Glutamatergic neuron (in vitro differentiated cells): ENCODE measurements at places on chromosomes 11 and 22.

DNA sequence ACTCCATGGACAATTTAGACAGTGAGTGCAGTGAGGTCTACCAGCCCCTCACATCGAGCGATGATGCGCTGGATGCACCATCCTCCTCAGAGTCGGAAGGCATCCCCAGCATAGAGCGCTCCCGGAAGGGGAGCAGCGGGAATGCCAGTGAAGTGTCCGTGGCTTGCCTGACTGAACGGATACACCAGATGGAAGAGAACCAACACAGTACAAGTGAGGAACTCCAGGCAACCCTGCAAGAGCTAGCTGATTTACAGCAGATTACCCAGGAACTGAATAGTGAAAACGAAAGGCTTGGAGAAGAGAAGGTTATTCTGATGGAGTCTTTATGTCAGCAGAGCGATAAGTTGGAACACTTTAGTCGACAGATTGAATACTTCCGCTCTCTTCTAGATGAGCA is 51.4 kb downstream of the SPECC1L start:
- no peak overlapping the region for H3K4me3 ChIP-seq
- H3K4me1 ChIP-seq, result no peaks in the 10 kb centered on the region
- DNase-seq, result no peak
- no peaks in the 10 kb centered on the region for H3K27me3 ChIP-seq
- peaks cover 10% of the 10 kb centered on the region for H3K36me3 ChIP-seq
- H3K27ac ChIP-seq, result no peak overlapping the region

DNA sequence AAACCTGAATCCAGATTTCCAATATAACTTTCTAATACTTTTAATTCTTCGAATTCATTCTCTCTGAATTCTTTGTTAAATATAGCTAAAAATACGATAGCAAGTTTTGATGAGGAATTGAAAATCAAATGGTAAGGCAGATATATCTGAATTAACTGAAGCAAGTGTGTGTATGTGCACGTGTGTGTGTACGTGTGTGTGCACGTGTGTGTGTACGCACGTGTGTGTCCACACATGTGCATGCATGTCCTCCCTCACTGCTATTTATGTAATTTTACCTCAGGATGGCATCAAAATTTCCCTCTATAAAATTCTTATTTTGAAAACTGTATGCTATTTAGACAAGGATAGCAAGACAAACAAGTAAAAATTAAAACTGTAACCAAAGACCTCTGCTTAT is 961.3 kb upstream of the CNTN5 start:
- H3K27me3 ChIP-seq, result peaks cover 2% of the 10 kb centered on the region
- no peaks in the 10 kb centered on the region for H3K4me1 ChIP-seq
- DNase-seq, result no peak
- H3K27ac ChIP-seq, result no peak overlapping the region

DNA sequence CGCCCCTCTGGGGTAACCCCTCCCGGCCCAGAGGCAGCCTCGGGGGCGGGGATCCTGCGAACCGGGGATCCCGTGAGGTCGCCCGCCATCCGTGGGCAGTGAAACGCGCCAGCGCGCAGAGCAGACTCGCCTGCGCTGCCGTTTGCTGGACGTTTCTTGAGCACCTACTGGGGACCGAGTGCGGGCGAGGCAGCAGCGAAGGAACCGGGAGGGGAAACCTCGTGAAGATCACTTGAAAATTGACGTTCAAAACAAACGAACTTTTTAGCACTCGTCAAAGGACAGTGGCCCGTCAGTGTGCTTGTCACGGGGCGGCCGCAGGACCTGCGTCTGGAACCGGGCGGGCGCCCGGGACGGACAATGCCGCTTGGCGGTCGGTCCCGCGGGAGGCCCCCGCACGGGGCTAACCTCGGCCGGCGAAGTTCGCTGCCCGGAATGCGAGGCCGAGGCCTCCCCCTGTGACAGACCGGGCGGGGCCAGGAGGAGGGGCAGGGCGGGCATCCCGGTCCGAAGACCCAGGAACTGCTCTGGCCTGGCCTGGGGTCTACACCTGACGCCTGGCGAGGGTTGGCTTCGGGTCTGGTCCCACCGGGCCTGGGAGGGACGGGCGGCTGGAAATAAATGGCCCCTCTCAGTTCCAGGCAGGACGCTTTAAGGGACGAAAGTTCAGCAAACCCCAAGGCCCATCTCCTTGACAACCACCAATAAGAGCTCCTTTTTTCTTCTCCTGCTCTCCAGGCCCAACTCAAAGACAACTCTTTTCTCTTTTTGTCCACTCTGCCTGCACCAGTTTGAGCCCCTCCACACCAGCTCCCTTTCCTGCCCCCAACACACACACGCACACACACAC is 723 bp upstream of the SCUBE1 start:
- peaks cover 29% of the 10 kb centered on the region for H3K27me3 ChIP-seq
- no peak overlapping the region for H3K27ac ChIP-seq
- H3K4me1 ChIP-seq, result peaks cover 4% of the 10 kb centered on the region
- no peaks in the 10 kb centered on the region for H3K36me3 ChIP-seq
- H3K4me3 ChIP-seq, result peak overlapping the region; percentile 33

GRCh38 chr11:126522152-126522551 is 166.7 kb downstream of the ST3GAL4 start:
- H3K27ac ChIP-seq, result no peak overlapping the region
- peaks cover 36% of the 10 kb centered on the region for H3K4me1 ChIP-seq
- H3K4me3 ChIP-seq, result no peak overlapping the region
- peaks cover 13% of the 10 kb centered on the region for H3K27me3 ChIP-seq

DNA sequence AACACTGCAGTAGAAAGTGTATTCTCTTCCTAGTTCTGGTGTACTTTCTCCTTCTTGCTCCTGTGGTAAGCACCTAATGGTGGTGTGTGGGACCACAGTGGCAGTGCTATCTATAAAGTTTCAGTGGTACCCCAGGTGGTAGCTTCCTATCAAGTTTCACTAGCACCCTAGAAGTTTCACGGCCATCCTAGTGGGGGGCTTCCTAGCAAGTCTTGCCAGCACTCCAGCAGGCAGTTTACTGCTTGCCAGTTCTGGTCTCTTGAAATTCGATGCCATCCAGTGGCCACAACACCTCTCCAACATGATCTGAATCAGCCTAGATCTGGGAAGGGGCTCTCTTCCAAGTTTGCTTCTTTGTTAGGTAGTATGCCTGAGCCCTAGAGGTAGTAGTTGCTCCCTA is 229.6 kb downstream of the SWAP70 start:
- H3K4me3 ChIP-seq, result no peak overlapping the region
- no peak for DNase-seq
- no peak overlapping the region for H3K27ac ChIP-seq
- no peaks in the 10 kb centered on the region for H3K36me3 ChIP-seq

GRCh38 chr22:21032037-21032867 is at the start of gene SLC7A4:
Gene SLC7A4 (minus strand): TSS chr22:21032561. CDS start chr22:21031812, 749 bp downstream.
- H3K4me1 ChIP-seq, result peaks cover 6% of the 10 kb centered on the region
- no peak within 1 kb of the TSS for H3K4me3 ChIP-seq
- H3K36me3 ChIP-seq, result no peaks in the 10 kb centered on the region
